Skin of body (tissue), 3 donors: ENCODE measurements at places on chromosomes 4 and X. TPM values are rescaled to one million over a fixed set of nuclear protein-coding genes. Genes with fewer than 3 reads are reported as not detected.
A peak's percentile ranks its signal among the peaks of the same experiment; 100 is the strongest.

The FAM53A gene
- 2.0 TPM for total RNA-seq

The REELD1 gene
- total RNA-seq = 0.20 TPM

The REST gene
- 34.6 TPM for total RNA-seq

The FAM47E gene
- 2.1 TPM for total RNA-seq

The FGFBP1 gene
- 17.6 TPM for total RNA-seq

The WDR17 gene
- total RNA-seq = 1.8 TPM

The UGT2B11 gene
- not detected for total RNA-seq

The ZDHHC15 gene
- total RNA-seq = 3.0 TPM

The KLKB1 gene
- 0.20 TPM for total RNA-seq

GRCh38 chrX:118346258-118347094 is 570 bp downstream of the WDR44 start:
- peak; percentile 5 for DNase-seq

GRCh38 chrX:94123062-94123461 is 449.1 kb downstream of the FAM133A start:
- no peak for DNase-seq

GRCh38 chrX:118720058-118720707 is 7.2 kb upstream of the IL13RA1 start:
- no peak for DNase-seq

GRCh38 chr4:3472411-3473141 is 9.5 kb downstream of the DOK7 start:
- DNase-seq = no peak

GRCh38 chr4:185257086-185257485 is 47.7 kb downstream of the SNX25 start:
- DNase-seq = no peak

- DNase-seq = peak; percentile 76
Observed at GRCh38 chrX:129690435-129690834, 35.7 kb upstream of the APLN start.

- no peak for DNase-seq
Observed at GRCh38 chr4:97774347-97774989, 368.8 kb downstream of the STPG2 start.

GRCh38 chr4:185870366-185870765 is 58.4 kb upstream of the SORBS2 start:
- no peak for DNase-seq

- peak; percentile 48 for DNase-seq
Observed at GRCh38 chr4:32519060-32519459, 1798.9 kb downstream of the PCDH7 start.

DNA sequence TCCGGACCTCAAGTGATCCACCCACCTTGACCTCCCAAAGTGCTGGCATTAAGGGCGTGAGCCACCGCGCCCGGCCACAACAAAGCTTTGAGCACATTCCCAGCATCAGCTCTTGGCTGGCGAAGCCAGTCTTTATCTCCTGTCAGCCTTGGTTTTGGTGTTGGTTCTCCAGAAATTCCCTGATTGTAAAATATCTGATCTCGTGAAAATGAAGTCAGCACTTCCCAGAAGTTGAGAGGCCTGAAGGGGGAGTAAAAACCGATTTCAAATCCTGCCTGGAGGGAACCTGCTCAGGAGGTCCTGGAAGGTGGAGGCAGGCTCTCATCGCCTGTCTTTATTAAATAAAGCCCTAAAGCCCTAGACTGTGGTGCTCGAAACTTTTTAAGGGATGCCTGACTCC is 33.6 kb downstream of the PTTG2 start:
- DNase-seq = no peak

DNA sequence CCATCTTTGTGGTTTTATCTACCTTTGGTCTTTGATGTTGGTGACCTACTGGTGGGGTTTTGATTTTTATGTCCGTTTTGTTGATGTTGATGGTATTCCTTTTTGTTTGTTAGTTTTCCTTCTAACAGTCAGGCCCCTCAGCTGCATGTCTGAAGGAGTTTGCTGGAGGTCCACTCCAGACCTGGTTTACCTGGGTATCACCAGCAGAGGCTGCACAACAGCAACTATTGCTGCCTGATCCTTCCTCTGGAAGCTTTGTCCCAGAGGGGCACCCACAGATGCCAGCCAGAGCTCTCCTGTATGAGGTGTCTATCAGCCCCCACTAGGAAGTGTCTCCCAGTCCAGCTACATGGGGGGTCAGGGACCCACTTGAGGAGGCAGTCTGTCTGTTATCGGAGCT is 199.3 kb upstream of the WDFY3 start:
- DNase-seq = no peak

GRCh38 chr4:113987382-113987941 is 8.0 kb upstream of the ARSJ start:
- no peak for DNase-seq

- DNase-seq = no peak
Observed at GRCh38 chr4:5700459-5700858, 7.9 kb downstream of the EVC2 start.

GRCh38 chr4:75254745-75255144 is 259.5 kb downstream of the RCHY1 start:
- no peak for DNase-seq

DNA sequence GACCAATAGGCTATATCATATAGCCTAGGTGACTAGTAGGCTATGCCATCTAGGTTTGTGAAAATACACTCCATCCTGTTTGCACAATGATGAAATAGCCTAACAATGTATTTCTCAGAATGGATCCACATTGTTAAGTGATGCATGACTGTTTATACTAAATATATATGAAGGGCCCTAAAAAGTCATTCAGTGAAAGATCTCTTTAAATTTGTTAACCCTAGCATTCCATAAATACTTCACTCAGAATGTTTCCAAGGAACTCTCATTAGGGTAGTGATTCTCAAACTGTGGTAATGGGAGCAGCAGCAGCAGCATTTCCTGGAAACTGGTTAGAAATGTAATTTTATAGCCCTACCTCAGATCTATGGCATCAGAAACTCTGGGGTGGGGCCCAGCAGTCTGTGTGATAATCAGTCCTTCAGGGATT is 74.9 kb downstream of the PRRG1 start:
- DNase-seq = no peak

- DNase-seq = no peak
Observed at GRCh38 chr4:89114100-89114499, 2.8 kb downstream of the TIGD2 start.

DNA sequence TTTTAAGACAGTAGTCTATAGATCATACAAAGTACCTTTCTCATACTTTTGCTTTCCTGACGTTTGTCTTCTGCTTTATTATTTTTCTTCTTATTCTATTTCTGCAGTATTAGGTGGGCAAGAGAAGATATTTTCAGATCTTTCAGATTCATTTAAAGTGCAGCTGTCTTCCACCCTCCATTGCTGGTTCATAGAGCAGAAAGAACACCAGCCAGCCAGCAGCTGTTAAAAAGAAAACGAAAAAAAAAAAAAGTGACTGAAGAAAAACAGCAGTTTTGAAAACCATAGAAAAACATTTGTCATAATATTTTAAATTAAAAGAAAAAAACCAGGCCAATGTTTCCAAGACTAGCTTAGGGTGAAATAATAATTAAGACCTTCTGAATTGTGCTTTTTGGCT is 42.9 kb downstream of the SMAD1 start:
- peak; percentile 45 for DNase-seq

- DNase-seq = peak; percentile 47
Observed at GRCh38 chr4:168632301-168632725, 135.5 kb downstream of the PALLD start.

DNA sequence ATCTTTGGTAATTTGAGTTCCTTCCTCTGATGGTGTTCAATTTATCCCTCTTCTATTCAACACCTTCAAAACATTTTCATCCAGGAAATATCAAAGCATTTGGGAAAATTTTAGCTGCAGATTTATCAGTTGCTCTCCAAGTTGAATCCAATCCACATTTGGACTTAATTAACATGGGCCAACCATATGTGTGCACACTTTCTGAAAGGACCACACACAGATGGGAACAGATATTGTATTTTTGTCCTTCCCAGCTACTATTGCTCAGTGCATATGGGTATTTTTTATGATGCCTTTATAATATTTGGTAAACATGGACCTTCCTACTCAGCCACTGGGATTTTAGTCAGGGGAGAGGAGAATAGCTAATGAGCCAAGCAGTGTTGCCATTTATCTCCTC is 65.2 kb downstream of the GLRA2 start:
- DNase-seq = no peak

- no peak for DNase-seq
Observed at GRCh38 chr4:8691151-8691775, 98.7 kb downstream of the CPZ start.

- no peak for DNase-seq
Observed at GRCh38 chrX:87578978-87579377, 61.4 kb downstream of the KLHL4 start.

- DNase-seq = no peak
Observed at GRCh38 chr4:156998500-156999174, 27.0 kb upstream of the PDGFC start.

GRCh38 chr4:993111-994029 is at the start of gene SLC26A1:
Gene SLC26A1 (minus strand): TSS chr4:993404. CDS start chr4:991703, 1,701 bp downstream.
- DNase-seq = no peak

DNA sequence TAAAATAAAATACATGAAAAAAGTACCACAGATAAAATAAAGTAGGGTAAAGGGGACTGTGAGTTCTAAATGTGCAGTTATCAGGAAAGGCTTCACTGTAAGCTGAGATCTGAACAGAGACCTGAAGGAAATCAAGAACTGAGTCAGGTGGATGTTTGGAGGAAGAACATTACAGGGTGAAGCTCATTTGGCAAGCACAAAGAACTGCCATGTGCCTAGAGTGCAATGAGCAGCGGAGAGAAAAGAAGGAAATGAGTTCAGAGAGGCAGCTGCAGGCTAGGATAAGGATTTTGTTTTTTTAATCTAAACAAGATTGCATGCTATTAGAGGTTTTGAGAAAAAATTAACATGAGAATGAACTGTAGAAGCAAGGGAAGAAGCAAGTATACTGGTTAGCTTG is 373.1 kb downstream of the STPG2 start:
- DNase-seq = no peak

- no peak for DNase-seq
Observed at GRCh38 chrX:727738-728621, 97.4 kb downstream of the SHOX start.

DNA sequence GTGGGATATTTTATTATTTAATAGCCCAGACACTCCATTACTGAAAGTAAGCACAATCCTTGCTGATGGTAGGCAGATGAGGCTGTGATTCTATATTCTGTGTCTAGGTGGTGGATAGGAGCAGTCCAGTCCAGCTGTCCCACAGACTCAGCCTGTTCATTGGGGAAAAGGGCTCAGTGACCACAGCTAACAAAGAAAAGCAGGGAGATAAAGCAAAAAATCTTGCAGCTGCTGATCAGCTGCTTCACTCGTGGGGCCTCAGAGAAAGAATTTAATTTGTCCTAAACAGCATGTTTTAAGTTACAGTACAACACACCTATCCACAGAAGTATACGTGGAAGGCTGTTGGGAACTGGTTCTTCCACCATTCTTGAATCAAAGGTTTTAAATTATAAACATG is 40.7 kb upstream of the ANK2 start:
- DNase-seq = no peak
